NCI-H2081 (cell line): ENCODE measurements at places on chromosomes 13 and 19.

- no peak for DNase-seq
These were observed 3.7 kb downstream of the ITM2B start for GRCh38 chr13:48236528-48237353.

GRCh38 chr13:96684469-96684868 lies 309.8 kb downstream of the OXGR1 start:
- DNase-seq: no peak

DNA sequence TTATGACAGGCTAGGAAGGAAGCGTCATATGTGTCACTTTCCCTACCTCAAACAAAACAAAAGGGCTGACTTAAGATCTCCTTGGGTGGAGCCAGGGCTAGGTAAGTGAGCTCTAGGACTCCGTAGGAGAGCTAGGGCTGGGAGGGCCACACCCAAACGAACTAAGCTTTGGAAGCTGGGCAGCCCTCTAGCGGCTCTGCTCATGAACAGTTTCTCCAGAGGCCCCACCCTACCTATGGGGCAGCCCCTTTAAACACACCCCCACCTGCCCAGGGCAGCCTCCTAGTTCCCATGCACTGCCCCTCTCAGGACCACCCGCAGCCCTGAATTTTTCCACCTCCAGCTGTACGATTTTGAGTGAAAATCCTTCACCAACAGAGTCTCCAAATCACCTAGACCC lies 3.5 kb downstream of the PEG3 start:
- DNase-seq: no peak

GRCh38 chr13:50990065-50990817 lies 80.7 kb downstream of the RNASEH2B start:
- DNase-seq: peak; percentile 76

GRCh38 chr19:40662925-40663694 lies 27.3 kb downstream of the NUMBL start:
- peak; percentile 79 for DNase-seq

- DNase-seq: no peak
These were observed 224.6 kb upstream of the GPC6 start for GRCh38 chr13:93001866-93002461.
